Urinary bladder (tissue), 4 donors: ENCODE measurements at places on chromosomes 5 and 9. TPM values are rescaled to one million over a fixed set of nuclear protein-coding genes. Genes with fewer than 3 reads are reported as not detected.

DNA sequence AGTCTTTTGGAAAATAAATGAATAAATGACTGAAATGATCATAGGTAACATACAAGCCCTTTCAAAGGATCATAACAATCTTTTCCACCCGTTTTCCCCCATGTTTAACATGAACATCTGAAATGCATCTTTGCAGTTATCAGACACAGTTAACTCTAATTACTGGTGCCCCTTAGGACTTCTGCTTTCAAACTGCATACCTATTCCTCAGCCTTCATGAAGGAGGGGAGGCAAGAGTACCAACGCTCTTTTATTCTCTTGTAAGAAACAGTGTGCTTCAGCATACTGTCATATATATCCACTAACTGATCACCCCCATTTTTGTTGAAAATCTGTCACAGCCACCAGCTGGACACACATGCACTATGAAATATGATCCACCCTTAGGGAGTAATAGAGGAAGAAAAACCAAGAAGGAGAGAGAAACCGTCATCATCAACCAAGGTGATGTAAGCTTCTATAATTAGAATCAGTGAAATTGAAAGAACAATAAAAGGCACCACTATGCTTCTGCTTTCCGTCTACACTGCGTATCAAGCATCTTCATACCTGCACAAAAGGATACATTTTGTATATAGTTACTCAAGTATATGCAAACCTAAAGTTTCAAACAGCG lies 98.7 kb downstream of the RAPGEF6 start:
- no peak for DNase-seq

DNA sequence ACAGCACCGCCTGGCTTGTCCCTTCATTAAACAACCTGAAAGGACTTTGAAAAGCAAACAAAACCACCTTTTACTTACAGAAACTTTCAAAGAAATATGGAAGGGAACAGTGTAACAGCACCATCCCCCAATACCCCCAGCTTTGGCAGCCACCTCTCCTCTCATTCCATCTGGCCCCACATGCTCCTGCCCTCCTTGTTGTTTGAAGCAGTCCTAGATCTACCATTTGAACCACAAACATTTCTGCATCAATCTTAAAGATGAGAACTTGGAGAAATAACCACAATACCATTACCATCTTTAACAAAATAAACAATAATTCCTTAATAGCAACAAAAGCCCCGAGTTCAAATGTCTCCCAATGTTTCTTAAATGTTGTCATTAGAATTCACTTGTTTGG lies 17.8 kb upstream of the COL15A1 start:
- DNase-seq = no peak

The TICAM2 gene
- 3.0 TPM for polyA plus RNA-seq

DNA sequence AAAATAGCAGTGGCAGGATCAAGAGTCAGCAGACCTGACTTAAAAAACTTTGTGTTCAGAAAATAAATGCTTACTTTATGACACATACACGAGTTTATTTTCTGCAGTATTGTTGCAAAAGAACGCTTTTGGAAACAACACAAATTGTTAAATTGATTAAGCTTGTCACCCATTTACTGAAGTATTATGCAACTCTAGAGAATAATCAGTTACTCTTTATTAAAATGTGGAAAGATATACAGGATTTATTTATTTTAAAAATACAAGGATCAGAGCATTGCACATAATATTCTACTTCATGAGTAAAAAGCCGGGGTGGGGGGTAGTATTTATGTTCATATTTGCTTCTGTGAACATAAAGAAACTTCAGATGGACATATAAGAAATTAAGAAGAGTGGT lies 20.0 kb downstream of the FYB1 start:
- no peak for DNase-seq

The CCL21 gene
- 60.4 TPM for polyA plus RNA-seq
